Thymus (tissue), 14 donors: ENCODE measurements at places on chromosomes 1 and 21. TPM values are rescaled to one million over a fixed set of nuclear protein-coding genes. Genes with fewer than 3 reads are reported as not detected.

GRCh38 chr1:39426346-39426745, 65.1 kb upstream of the BMP8A start:
- DNase-seq, result no peak

DNA sequence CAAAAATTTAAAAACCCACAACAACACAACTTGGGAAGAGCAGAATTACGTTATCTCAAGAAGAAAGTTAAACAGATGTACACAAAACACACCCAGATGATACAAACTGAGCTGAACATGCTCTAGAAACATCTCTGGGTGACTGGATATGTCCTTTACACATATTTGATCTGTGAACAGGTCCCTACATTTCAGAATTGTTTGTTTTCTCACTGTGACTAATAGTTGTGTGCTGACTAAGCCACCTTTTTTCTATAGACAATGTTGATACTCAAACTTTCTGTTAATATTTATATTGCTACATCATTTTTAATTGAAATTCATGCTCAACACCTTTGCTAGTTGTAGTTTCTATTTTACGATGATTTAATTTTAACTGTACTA, 1.0 kb upstream of the F11R start:
- DNase-seq, result no peak

- no peak for DNase-seq
These were observed 14.7 kb downstream of the TMEM81 start for GRCh38 chr1:205069371-205070125.

GRCh38 chr1:64308866-64309265, 105.4 kb downstream of the UBE2U start:
- DNase-seq, result no peak

DNA sequence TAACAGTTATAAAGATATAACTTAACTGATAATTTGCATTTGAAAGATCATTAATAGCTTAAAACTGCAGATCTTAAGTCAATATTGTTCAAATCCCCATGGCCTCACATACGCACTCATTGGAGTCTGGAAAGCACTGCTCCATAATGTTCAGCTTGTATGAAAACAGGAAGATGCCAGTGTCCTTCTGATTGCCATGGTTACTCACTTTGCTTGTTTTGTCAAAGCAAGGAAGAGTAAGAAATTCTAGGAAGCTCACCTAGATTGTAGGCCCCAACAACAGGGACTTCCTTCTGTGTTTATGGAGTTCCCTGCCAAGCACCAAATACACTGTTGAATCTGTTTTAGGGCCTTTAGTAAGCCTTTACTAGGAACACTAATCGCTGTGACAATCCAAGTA, 10.9 kb downstream of the GAS5 start:
- DNase-seq, result no peak

- no peak for DNase-seq
These were observed 83.9 kb downstream of the ASTN1 start for GRCh38 chr1:177080564-177080963.

GRCh38 chr21:15257646-15258045, 192.8 kb upstream of the NRIP1 start:
- DNase-seq, result no peak

DNA sequence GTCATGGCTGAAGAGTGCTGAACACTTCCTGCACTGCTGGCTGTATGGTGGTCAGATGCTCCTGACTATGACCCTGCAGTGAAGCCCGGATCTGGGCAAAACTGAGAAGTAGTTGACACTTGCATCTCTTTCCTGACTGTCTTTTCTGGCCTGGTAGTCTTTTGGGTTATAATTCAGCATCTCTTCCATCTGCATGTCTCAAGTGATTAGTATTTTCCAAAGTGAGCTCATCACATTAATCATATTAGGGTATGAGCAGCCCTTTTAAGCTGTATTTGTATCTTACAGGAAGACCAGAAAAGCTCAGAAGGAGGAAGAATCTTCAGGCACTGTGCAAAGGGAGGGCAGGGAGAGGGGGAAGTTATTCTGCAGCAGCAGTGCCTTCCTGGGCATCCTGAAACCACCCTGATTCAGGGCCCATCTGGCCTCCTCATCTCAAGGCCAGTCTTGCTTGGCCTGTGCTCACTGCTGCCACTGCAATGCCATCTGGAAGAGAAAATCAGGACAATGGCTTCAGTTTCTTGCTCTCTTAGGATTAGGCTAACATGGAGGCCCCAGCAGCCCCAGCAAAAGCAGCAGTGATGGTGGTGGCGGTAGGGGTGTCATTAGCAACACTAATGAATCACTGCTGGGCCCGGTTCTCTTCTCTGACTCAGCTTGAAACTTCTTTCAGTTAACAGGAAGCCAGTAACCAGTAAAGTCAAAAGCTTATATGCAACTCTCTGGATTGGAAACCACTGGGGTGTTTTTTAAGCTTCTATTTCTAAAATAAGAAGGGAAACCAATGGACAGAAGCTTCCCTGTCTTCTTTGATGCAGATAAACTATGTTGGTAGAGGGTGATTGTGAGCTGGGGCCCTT, 63.3 kb upstream of the WDR26 start:
- no peak for DNase-seq

GRCh38 chr21:39052718-39053117, 130.5 kb downstream of the PSMG1 start:
- DNase-seq, result no peak

PEAR1 gene
- total RNA-seq, result 0.61 TPM

GPR37L1 gene
- total RNA-seq, result under 0.01 TPM

PGLYRP4 gene
- 1.3 TPM for total RNA-seq

ZNHIT6 gene
- total RNA-seq, result 10.0 TPM
